NCI-H146 (cell line): ENCODE measurements at places on chromosomes 7 and 10.

DNA sequence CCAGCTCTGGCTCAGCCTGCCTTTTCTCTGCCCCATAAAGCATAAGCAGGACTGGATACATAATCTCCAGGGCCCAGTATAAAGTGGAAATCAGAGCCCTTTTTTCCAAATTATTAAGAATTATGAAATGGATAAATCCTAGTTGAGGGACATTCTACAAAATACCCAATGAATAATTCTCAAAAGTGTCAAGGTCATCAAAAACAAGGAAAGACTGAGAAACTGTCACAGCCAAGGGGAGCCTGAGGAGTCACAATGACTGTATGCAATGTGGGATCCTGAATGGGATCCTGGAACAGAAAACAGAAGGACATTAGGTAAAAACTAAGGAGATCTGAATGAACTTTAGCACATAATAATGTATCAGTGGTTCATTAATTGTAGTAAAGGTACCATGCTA lies 4.8 kb upstream of the UNC5B start:
- no peak for DNase-seq

GRCh38 chr7:139505563-139505962 lies 17.9 kb upstream of the CLEC2L start:
- no peak for DNase-seq

DNA sequence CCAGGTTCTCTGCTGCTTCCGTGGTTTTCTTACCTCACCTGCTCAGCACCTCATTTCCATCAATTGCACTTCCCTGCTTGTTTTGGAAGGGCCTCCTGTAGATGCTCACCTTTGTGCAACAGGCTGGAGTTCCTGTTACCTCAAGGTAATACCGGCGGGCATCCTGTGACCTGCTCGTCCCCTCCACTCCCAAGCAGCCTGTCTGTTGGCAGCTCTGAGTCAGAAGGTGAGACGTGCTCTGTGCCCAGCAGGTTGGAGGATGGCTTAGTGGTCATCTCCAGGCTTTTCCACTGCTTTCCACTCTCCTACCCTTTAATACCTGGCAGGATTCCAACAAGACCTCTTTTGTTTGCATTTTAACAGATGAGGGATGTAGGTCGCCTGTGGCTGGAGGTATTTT lies 86.0 kb downstream of the CAMK1D start:
- DNase-seq = peak; percentile 96

GRCh38 chr7:38760226-38760625 lies 129.1 kb upstream of the AMPH start:
- no peak for DNase-seq

GRCh38 chr7:99267481-99267840 lies 5.2 kb upstream of the MYH16 start:
- DNase-seq = no peak

DNA sequence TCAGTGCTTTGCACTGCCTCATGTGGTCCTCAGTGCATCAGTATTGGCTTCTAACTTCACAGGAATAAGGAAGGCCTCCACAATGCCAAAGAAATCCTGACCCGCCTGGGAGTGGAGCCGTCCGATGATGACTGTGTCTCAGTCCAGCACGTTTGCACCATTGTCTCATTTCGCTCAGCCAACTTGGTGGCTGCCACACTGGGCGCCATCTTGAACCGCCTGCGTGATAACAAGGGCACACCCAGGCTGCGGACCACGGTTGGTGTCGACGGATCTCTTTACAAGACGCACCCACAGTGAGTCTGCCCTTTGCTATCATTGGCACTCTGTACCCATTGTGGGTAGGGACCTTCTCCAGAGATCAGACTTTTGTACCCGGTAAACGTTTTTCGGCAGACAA lies 36.9 kb downstream of the TACR2 start:
- no peak for DNase-seq
